ENCODE measurements at places on chromosomes 12 and 14.

- no peak for DNase-seq
Observed at GRCh38 chr12:55043542-55043941, 23.8 kb downstream of the NEUROD4 start.

- no peak for DNase-seq
Observed at GRCh38 chr12:76623931-76624330, 64.4 kb upstream of the OSBPL8 start.

DNA sequence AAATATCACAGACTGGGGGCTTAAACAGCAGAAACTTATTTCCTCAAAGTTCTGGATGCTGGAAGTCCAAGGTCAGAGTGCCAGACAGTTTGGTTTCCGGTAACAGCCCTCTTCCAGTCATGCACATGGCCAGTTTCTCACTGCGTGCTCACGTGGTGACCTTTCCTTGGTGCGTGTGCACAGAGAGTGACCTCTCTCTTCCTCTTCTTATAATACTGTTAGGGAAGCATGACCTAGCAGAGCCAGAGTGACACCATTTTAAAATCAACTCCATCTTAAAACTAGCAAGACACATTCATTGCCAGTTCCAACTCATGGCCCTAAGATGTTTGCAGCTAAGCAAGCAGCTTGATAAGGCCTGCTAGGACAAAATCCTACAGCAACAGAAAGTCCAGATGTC, 221.5 kb upstream of the DAAM1 start:
- no peak for DNase-seq

GRCh38 chr12:122862872-122863701, 27.8 kb downstream of the HIP1R start:
- no peak for DNase-seq

DNA sequence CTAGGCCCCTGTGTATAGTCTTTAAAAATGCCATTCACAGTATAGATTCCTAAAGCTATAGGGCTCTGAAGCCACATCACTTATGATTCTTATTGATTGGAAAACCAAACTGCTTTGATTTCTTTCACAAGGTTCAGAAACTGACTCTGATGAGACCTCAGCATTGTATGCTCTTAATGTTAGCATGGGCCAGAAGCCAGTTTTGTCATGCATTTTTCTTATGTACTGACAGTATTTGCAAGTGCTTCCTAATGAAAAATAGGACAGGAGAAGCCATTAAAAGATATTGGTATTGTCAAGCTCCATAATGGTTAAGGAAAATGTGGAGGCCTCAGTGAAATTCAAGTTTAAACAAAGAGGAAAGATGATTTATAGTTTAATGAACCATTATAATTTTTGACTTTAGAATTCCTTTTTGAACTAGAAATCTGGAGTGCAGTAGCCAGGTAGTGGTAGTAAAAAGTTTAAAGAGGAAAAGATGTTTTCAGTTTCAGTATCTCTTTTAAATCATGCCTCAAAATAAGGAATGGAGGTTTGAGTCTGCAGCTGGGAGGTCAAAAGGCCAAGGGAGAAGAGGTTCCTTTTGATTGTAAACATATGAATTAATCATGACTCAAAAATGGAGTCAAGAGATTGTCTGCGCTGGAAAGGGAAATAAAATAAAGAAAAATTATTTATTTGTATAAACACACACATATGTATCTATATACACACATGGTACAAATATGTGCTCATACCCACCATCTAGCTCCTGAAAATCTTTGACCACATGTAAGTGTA, 388.1 kb upstream of the PRICKLE1 start:
- no peak for DNase-seq

- no peak for DNase-seq
Observed at GRCh38 chr12:90645181-90645580, 309.8 kb downstream of the CCER1 start.

- DNase-seq: no peak
Observed at GRCh38 chr12:121288986-121289385, 7.5 kb downstream of the CAMKK2 start.

GRCh38 chr12:116400636-116401372, 123.3 kb upstream of the MED13L start:
- no peak for DNase-seq

GRCh38 chr12:21992823-21993222, 51.6 kb upstream of the ABCC9 start:
- DNase-seq: no peak

DNA sequence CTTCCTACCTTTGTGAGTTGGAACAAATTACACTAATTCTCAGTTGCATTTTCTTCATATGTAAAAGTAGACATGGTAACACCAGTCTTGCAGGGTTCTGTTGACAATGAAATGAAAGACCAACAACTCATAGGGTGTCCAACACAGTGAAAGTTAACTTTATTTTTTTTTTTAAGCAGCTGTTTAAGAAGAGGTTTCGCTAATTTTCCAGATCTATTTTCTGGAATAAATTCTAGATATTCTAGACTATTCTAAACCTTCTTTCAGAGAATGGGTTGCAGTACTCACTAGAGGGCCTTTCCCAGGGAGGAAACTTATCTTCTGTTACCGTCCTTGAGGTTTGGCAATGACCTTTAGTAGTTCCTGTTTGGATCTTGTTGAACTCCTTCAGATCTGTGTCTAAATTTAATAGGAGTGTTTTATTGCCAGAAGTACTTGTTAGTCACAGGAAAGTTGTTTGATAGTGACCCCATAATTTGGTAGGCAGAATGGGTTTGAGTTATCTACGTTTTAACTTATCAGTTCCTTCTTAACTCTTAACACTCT, 2.8 kb upstream of the ART4 start:
- DNase-seq: no peak

DNA sequence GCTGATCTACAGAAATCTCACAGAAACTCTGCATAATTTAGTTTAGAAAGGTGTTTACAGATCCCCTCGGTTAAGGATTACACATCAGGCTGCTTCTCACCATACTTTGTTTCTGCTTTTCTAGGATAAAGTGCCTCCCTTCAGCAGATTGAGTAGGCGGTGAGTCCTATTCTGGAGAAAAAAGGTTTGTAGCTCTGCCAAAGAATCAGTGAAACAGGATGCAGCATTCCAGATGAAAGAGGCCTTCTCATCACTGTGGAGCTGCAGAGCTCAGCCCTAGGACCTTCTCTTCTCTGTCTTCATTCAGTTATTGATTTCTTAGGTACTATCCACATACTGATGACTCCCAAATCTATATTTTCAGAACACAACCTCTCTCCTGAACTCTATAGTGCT, 155.5 kb upstream of the KRR1 start:
- no peak for DNase-seq

GRCh38 chr12:88985011-88985410, 367.3 kb downstream of the DUSP6 start:
- no peak for DNase-seq

GRCh38 chr14:95233702-95234241, 76.4 kb upstream of the DICER1 start:
- DNase-seq: no peak

DNA sequence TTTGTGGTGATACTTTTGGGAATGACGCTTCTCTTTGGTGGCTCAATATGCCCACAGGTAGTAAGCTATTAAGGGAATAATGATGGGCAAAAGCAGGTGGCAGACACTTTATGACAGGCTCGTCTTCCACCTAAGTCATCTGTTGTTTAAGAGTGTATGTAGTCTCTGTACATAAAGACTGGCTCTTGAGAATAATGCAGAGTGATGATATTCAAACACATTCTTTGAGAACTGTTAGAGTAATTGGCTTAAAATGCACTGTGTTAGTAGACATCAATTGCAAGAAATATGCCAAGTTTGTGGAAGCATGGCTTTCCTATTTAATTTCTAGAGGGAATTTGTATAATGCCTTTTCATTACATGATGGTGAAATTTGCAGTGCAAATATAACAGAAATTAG, 694.8 kb upstream of the MIS18BP1 start:
- DNase-seq: no peak

DNA sequence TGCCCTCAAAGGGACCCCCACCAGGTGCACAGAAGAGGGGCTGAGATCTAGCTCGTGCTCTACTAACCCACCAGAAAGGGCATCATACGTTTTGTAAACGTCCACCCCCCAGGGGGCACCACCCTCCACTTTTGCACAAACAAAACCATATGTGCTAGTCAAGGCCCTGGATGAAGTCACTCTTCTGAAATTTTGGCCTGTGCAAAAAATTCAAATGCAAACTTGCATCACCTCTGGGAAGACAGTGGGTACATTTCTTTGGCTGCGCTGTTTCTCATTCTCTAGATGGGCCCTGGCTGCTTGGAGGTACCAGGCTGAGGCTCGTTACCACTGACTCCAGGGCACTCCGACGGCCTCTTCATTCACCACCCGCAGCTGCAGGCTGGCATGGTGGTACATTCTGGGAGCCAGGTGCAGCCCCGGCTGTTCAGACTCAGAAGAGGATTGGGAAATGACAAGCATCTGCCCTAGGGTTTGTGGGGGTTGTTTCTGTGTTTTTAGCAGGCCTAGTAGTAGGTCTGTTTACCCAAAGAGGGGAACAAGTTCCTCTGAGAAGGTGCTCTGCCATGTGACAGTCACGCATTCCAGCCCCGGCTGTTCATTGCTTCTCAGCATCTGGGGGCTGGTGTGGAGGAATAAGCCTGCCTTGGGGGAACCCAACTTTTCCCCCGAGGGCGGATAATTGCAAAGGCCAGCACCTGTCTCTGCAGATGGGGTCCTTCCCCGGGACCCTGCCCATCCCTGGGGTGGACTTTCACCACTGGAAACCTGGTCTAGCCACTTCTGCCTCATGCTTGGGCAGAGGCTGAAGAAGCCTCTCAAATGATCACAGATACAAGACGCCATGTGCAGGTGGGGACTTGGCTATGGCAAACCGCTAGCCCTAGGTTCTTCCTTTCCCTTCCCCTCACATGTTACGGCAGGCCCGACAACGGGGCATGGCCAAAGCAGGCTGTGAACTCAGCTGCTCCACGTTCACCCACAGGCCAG, 147.6 kb downstream of the DPF3 start:
- DNase-seq: no peak

DNA sequence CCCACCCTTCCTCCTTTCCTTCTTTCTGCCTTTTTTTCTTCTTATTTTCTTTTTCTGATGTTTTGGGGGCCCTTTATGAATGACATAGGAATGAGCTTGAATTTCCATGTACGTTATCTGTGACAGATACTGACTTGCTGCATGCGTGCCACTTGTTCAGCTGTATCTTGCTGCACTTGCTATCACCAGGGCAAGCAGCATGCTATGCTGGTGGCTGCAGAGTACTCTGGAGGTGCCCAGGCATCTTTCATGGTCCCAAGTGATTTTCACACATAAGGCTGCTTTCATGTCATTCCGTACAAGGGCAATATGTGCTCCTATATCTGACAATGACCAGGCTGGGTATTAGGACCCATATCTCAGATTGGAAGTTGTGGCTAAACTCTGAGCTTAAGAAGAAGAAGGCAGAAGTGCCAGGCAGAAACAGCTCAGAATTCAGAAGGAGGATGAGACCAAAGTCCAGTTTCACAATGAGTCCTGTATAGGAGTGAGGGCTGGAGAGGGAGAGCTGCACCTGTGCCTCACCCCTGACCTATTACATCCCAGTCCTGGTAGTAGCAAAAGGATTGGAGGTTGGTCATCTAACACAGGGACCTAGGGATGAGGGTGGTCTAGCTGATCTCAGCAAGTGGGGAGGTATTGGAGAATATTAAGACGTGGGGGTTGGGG, 299.0 kb upstream of the DDHD1 start:
- no peak for DNase-seq

DNA sequence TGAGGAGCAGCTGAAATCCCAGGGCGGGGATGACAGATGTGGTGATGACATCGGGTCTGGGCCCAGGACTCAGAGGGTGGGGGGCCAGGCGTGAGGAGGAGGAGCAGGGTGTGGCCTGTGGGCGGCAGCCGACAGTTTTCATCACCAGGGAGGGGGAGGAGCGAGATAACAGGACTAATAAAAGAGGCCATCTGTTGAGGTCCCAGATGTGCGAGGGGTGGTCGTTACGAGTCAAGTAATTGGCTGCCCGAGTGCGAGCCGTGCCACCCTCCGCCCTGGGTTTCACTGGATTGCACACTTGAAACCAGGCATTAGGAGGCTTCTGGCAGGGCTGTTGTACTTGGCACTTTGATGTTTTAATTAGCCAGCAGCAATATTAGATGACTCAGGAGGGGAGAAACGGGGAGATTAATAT, 67.2 kb downstream of the NOS1 start:
- no peak for DNase-seq

DNA sequence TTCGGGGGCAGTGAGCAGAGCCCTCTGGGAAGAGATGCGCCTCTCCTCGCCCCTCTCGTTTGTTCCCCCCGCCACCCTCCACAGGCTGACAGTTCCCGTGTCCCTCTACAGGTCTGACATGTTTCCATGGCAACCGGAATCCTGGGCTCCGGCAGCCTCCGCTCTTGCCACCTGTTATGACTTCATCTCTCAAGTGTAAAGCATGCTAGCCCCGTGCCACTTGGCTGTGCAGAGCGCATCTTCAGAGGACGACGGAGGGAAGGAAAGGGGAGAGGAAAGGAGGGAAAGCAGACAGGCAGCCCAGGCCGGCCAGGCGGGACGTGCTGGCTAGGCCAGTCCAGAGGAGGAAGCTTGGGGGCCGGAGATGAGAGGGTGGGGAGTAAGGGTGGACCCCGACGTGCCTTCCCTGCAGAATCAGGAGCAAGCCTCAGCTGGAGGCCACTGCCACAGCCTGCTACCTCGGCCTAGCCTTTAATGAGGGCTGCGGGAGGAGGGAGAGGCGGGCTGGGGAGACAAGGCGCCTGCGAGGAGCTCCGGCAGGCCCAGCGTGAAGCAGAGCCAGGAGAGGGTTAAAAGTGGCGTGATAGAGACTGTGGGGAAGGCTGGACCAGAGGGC, 214.3 kb downstream of the DPF3 start:
- DNase-seq: no peak

DNA sequence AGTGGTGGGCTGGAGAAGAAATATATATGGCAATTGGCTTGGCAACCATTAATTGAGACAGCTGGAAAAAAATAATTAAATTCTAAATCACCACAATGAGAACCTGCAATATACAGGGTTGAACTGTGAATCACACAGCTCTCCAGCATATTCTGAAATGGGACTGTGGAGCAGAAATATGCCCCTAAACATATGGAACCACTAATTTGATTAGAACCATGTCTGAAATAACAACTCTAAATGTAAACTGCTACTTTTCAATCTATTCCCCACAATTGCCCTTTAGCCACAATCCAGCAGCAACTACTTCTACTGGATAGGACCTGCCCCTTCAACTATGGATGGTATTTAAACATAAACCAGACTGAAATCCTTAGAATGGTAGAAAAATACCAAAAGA, 330.4 kb downstream of the TRHDE start:
- DNase-seq: no peak

DNA sequence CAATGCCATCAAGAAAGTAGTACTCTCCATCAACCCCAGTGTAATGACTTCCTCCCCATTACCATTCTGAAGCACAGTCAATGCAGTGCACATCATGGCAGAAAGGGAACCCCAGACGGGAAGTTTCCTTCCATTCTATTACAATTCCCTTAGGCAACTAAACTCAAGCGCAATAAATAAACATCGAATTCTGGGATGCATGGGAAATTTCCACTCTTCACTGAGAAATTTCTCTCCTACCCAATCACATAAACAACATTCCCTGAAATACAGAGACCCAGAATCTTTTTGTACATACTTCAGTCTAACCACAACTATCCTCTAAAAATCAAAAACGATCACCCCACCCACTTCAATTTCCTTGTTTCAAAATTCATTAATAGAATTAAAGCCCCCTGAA, 20.0 kb downstream of the SARNP start:
- no peak for DNase-seq
